ENCODE measurements at places on chromosomes 4 and X. TPM values are rescaled to one million over a fixed set of nuclear protein-coding genes. Genes with fewer than 3 reads are reported as not detected.

DNA sequence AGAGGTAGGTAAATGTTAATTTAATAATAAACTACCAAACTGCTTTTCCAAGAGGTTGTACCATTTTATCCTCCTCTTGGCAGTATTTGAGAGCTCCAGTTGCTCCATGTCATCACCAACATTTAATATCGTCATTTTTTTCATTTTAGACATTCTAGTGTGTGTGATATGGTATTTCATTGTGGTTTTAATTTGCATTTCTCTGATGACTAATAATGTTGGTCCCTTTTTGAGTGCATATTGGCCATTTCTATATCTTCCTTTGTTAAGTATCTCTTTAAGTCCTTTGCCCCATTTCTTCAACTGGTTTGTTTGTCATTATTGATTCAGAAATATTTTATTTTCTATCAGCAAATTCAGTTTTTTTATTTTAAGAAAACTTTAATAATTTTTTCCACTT, 88.8 kb downstream of the MAPK10 start:
- H3K4me1 ChIP-seq, result no peaks in the 10 kb centered on the region
- no peaks in the 10 kb centered on the region for H3K36me3 ChIP-seq
- H3K27me3 ChIP-seq, result no peaks in the 10 kb centered on the region

- no peak for DNase-seq
- H3K36me3 ChIP-seq, result no peaks in the 10 kb centered on the region
- H3K27me3 ChIP-seq, result no peaks in the 10 kb centered on the region
- H3K4me1 ChIP-seq, result no peaks in the 10 kb centered on the region
- no peak overlapping the region for H3K27ac ChIP-seq
- H3K4me3 ChIP-seq, result no peak overlapping the region
These were observed 168.6 kb downstream of the AFAP1 start for GRCh38 chr4:7771056-7771455.

DNA sequence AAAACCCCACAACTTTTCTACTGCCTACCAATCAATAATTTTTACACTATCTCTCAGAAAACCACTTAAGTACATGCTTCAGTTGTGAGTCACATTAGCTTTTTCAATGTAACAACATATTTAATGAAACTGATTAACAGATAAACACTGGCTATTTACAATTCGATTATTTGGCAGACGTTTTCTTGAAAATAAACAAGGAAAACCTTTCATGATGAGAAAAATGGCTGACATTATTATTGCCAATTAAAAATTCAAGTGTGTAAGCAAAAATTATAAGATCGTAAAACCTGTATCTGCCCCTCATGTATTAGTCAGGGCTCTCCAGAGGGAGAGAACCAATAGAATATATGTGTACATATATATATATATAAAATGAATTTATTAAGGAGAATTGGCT, 1555.5 kb upstream of the IGFBP7 start:
- H3K27me3 ChIP-seq, result no peaks in the 10 kb centered on the region
- no peaks in the 10 kb centered on the region for H3K36me3 ChIP-seq
- DNase-seq, result no peak
- H3K27ac ChIP-seq, result no peak overlapping the region

DNA sequence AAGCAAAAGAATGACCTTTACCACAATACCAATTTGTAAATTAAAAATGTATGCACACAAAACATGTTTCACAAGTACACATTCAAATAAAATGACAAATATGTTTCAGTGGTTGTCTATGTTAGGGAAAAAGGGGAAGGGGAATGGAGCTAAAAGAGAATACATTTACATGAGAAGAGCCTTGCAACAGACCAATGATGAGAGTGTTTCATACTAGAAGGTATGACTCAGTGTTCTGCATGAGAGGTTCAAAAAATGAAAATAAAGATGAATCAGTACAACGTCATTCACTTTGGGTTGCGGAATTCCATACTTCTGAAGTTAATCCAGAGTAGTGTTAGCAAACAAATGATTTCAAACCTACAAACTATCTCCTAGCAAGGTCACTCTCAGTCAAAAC, 51.7 kb downstream of the RPGR start:
- no peaks in the 10 kb centered on the region for H3K27me3 ChIP-seq
- H3K4me3 ChIP-seq, result no peak overlapping the region
- no peaks in the 10 kb centered on the region for H3K36me3 ChIP-seq
- no peak overlapping the region for H3K27ac ChIP-seq

- H3K36me3 ChIP-seq, result no peaks in the 10 kb centered on the region
- H3K27me3 ChIP-seq, result no peaks in the 10 kb centered on the region
- H3K4me1 ChIP-seq, result no peaks in the 10 kb centered on the region
- no peak for DNase-seq
- no peak overlapping the region for H3K27ac ChIP-seq
These were observed 222.8 kb downstream of the TRAM1L1 start for GRCh38 chr4:116862592-116862991.

DNA sequence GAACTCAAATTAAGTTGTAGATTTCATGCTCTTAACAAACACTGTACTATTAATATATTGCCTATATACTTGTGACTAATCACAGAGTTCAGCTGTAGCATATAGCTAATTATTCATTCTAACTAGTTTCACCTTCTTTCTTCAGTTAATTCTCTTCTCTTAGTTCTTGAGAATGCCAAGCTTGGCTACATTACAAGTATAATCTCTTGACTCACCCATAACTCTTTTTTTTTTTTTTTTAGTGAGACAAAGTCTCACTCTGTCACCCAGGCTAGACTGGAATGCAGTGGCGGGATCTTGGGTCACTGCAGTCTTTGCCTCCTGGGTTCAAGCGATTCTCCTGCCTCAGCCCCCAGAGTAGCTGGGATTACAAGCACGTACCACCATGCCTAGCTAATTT, 5.4 kb downstream of the KLHL5 start:
- no peak overlapping the region for H3K27ac ChIP-seq
- DNase-seq, result no peak
- H3K4me3 ChIP-seq, result no peak overlapping the region
- H3K4me1 ChIP-seq, result peaks cover 16% of the 10 kb centered on the region

GRCh38 chr4:35918491-35918977, 325.8 kb downstream of the ARAP2 start:
- no peaks in the 10 kb centered on the region for H3K27me3 ChIP-seq
- no peaks in the 10 kb centered on the region for H3K4me1 ChIP-seq
- no peak overlapping the region for H3K4me3 ChIP-seq
- DNase-seq, result no peak

DNA sequence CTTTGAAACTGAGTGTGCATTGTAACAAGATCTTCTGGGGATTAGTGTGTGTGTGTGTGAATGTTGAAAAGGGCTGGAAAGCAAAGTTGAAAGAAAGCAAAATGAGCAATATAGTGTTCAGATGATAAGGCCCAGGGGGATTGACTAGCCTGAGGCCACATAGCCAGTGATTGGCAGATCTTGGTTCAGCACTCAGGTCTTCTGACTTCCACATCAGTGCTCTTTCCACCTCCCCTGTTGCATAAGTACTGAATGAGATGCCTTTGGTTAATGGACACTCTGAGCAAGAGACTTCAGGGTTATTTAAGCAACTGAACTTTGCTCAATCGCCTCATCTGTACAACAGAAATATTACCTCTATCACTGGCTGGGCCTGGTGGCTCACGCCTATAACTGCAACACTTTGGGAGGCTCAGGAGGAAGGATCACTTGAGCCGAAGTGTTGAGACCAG, 120.4 kb downstream of the TMEM164 start:
- H3K27ac ChIP-seq, result no peak overlapping the region
- H3K27me3 ChIP-seq, result no peaks in the 10 kb centered on the region
- H3K4me1 ChIP-seq, result no peaks in the 10 kb centered on the region
- H3K4me3 ChIP-seq, result no peak overlapping the region

- DNase-seq, result no peak
- H3K4me3 ChIP-seq, result no peak overlapping the region
- peaks cover 14% of the 10 kb centered on the region for H3K4me1 ChIP-seq
These were observed 702 bp downstream of the KLHL5 start for GRCh38 chr4:39062770-39063097.

DNA sequence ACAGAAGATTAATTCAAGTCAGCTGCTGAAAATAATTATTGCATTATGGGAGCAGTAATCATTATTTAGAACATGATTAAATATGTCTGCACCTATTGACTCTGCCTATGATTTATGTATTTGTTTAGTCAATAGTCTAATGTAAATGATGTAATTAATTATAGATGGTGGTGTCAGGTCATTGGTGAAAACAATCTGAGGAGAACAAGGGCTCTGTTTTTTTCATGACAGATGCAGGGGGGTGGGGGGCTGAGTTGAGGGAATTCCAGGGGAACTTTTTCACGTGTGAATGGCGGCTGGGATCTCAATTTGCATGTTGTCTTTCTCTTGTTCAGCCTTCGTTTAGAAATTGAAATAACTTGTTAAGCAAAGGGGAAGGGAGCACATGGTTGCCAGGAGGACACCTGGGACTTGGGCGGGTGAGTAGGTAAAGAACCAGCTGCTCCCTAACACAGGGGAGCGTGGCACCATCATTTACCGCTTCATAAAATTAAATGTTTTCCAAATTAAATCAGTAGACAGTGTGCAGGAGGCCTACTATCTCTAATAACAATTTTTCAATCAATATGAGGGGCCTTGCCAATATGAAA, 65.4 kb downstream of the NKX6-1 start:
- no peak for DNase-seq
- no peaks in the 10 kb centered on the region for H3K4me1 ChIP-seq
- H3K36me3 ChIP-seq, result no peaks in the 10 kb centered on the region
- H3K4me3 ChIP-seq, result no peak overlapping the region

- no peak overlapping the region for H3K4me3 ChIP-seq
- no peaks in the 10 kb centered on the region for H3K4me1 ChIP-seq
- H3K27ac ChIP-seq, result no peak overlapping the region
- no peaks in the 10 kb centered on the region for H3K36me3 ChIP-seq
- no peak for DNase-seq
These were observed 81.5 kb downstream of the CLDN34 start for GRCh38 chrX:10048707-10049106.

DNA sequence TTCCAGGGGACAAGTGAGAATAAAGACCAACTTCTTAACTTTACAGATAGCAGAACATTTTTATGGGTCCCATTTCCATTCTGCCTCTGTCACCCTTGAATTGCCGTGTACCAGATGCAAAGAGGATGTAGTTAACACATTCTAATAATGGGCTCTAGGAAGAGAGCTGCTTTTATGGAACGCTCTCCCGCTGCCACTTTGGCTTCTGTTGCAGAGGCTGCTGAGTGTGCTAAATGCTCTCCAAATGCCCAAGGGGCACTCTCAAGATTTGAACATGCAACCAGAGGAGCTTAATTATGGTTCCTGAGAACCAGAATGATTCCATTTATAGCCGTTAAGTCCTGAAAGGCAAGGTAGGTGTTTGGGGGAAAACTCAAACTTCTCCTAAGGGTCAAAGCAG, 28.1 kb upstream of the GPC3 start:
- H3K4me3 ChIP-seq, result no peak overlapping the region
- no peaks in the 10 kb centered on the region for H3K27me3 ChIP-seq

DNA sequence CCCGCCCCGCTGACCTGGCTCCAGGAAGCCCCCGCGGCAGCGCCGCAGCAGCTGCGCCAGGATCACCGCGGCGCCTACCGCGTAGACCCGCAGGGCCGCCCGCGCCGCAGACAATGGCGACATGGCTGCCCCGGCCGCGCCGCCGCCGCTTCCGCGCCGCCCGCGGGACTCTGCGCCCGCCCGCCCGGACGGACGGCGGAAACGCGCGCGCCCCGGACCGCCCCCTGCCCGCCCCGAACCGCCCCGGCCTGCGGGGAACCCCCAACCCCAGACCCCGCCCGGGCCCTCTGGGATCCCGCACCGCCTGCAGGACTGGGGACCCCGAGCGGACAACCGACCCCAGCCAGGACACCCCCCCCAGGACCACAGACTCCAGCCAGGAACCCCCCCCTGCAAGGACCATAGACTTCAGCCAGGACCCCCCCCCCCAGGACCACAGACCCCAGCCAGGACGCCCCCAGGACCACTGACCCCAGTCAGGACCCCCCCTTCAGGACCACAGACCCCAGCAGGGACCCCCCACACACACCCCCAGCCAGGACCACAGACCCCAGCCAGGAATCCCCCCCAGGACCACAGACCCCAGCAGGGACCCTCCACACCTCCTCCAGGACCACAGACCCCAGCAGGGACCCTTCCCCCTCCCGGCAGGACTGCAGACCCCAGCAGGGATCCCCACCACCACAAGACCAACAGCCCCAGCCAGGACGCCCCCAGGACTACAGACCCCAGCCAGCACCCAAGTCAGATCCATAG, at the start of the genes DHRSX and ZBED1:
TSS of gene DHRSX (minus strand) at position 174 of the 756 bp plus-strand sequence. CDS start at position 123, 51 bp downstream.
TSS of gene ZBED1 (minus strand) at position 174 of the 756 bp plus-strand sequence. CDS start 10,257 bp downstream, outside the sequence.
- no peak within 1 kb of the TSS for H3K27ac ChIP-seq
- no peaks in the 10 kb centered on the region for H3K27me3 ChIP-seq
- peaks cover 34% of the 10 kb centered on the region for H3K4me1 ChIP-seq
- DNase-seq, result peak; percentile 29

GRCh38 chrX:12548746-12549145, 242.5 kb upstream of the PRPS2 start:
- H3K27me3 ChIP-seq, result peaks cover 6% of the 10 kb centered on the region
- H3K36me3 ChIP-seq, result no peaks in the 10 kb centered on the region

GRCh38 chrX:111336141-111336540, 65.9 kb upstream of the CAPN6 start:
- peaks cover 18% of the 10 kb centered on the region for H3K27me3 ChIP-seq
- H3K36me3 ChIP-seq, result no peaks in the 10 kb centered on the region
- no peak overlapping the region for H3K27ac ChIP-seq
- no peak overlapping the region for H3K4me3 ChIP-seq
- no peaks in the 10 kb centered on the region for H3K4me1 ChIP-seq

- no peaks in the 10 kb centered on the region for H3K27me3 ChIP-seq
- no peak overlapping the region for H3K27ac ChIP-seq
These were observed 123.4 kb downstream of the PARM1 start for GRCh38 chr4:75056277-75056676.

DNA sequence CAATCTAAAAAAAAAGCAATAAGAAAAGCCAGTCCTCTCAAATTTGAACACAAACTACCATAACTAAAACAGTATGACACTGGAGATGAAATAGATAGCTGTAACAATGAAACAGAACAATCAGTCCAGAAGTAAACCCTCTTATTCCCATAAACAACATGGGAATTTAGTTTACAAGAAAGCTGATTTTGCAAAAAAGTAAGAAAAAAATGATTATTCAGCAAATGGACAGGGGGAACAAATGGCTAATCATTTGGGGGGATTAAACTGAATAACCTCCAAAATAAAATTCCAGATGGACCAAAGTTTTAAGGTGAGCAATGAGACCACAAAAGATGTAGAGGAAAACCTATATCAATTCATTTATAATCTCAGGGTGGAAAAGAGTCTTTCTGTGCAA, 16.1 kb upstream of the SASH3 start:
- no peaks in the 10 kb centered on the region for H3K36me3 ChIP-seq
- H3K4me1 ChIP-seq, result no peaks in the 10 kb centered on the region
- no peaks in the 10 kb centered on the region for H3K27me3 ChIP-seq
- no peak overlapping the region for H3K27ac ChIP-seq

GRCh38 chrX:14028473-14028872, 1.2 kb downstream of the GEMIN8 start:
- H3K4me3 ChIP-seq, result no peak overlapping the region
- H3K27ac ChIP-seq, result no peak overlapping the region
- no peaks in the 10 kb centered on the region for H3K27me3 ChIP-seq
- H3K4me1 ChIP-seq, result peaks cover 21% of the 10 kb centered on the region

- H3K4me3 ChIP-seq, result no peak overlapping the region
- no peak for DNase-seq
- H3K27ac ChIP-seq, result no peak overlapping the region
- H3K27me3 ChIP-seq, result no peaks in the 10 kb centered on the region
These were observed 118.3 kb upstream of the ATOH1 start for GRCh38 chr4:93710101-93710846.

SSX1 gene
- total RNA-seq, result not detected

PAGE3 gene
- not detected for total RNA-seq

TREX2 gene
- 1.9 TPM for total RNA-seq

GRIA3 gene
- total RNA-seq, result 15.5 TPM

ATP1B4 gene
- total RNA-seq, result not detected

PAGE2B gene
- not detected for total RNA-seq

PRRG3 gene
- total RNA-seq, result 0.06 TPM

PAGE5 gene
- total RNA-seq, result not detected

TECRL gene
- 1.0 TPM for total RNA-seq
